ENCODE measurements at places on chromosomes 13 and 19. TPM values are rescaled to one million over a fixed set of nuclear protein-coding genes. Genes with fewer than 3 reads are reported as not detected.

DNA sequence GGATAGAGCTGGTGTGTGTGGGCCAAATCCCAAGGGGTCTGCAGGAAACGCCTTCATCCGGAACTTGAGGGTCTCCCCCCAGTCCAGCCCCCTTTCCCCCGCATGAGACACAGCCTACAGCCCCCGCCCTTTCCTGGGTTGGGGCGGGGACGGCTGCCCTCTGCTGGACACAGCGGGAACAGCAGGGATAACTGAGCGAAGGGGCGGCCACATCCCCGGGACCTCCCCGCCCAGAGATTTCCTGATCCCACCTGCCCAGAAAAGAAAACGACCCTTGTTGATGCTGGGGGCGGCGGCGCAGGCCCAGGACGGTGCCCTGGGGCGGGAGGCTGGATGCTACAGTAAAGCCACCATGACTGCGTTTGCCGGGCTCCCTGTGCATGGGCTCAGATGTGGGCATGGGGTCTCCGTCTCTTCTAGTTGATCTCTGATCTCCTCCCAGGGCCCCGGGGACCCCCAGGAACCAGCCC lies 14.2 kb downstream of the ONECUT3 start:
- DNase-seq: peak; percentile 77

- no peak for DNase-seq
These were observed 610.6 kb upstream of the ATXN8OS start for GRCh38 chr13:69496981-69497380.

GRCh38 chr13:63184693-63185092 lies 1769.0 kb upstream of the PCDH20 start:
- no peak for DNase-seq

DNA sequence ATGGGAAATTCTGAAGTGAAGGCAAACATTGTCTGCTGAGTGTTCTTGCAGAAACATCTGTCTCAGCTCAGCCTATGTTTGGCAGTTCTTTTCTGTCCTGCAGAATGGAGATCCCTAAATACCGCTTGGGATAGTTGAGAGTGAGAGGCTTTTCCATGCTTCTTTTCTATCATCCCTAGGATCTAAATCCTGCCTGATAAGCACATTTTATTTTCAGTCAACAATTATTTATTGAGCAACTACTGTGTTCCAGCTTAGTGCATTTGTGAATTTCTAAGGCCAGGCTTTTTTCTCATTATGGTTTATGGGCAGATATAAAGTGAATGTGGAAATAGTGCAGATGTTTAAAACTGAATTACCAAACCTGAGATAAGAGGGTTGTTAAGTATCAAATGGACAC lies 62.6 kb downstream of the SLC10A2 start:
- DNase-seq: no peak

GRCh38 chr19:58474997-58475713 lies 997 bp upstream of the ZNF446 start:
- no peak for DNase-seq

- DNase-seq: no peak
These were observed 12.6 kb downstream of the MBNL2 start for GRCh38 chr13:97234742-97235141.

Gene ATXN8OS
- not detected for total RNA-seq

Gene CAMSAP3
- total RNA-seq: 4.4 TPM

Gene PLEKHJ1
- 22.2 TPM for total RNA-seq

Gene ZNF112
- total RNA-seq: 2.0 TPM

Gene ERICH4
- not detected for total RNA-seq

Gene SERPINE3
- not detected for total RNA-seq

Gene FCER2
- total RNA-seq: not detected

All from liver (tissue), 10 donors.